Prostate gland (tissue), 2 donors: ENCODE measurements at places on chromosomes 6 and 20. TPM values are rescaled to one million over a fixed set of nuclear protein-coding genes. Genes with fewer than 3 reads are reported as not detected.
A peak's percentile ranks its signal among the peaks of the same experiment; 100 is the strongest.

- no peaks in the 10 kb centered on the region for H3K4me1 ChIP-seq
- no peak for DNase-seq
- no peaks in the 10 kb centered on the region for H3K36me3 ChIP-seq
- H3K4me3 ChIP-seq: no peak overlapping the region
- no peaks in the 10 kb centered on the region for H3K27me3 ChIP-seq
- H3K27ac ChIP-seq: no peak overlapping the region
Observed at GRCh38 chr20:53809217-53809616, 215.6 kb upstream of the ZNF217 start.

DNA sequence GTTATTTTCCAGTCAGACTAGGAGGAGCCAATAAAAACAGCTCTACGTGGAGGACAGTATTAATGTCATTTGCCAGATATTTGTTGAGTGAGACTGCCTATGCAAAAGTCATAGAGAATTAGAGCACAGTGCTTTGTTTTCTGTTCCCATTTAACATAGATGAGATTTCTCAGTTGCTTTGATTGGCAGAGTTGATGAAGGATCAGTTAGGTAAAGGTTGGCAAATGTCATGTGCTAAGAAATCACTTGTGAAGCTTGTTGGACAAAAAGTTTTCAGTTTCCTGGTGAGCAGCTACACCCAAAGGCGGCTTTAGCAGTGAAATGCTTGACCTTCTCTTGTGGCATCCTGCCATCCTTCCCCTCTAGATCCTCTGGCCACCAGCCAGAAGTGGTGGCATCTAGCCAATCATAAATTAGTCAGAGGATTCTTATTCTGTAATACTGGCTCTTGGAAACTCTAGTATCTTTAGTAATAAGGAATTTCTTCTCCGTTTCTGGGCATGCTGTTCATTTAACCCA, 37.0 kb downstream of the BCKDHB start:
- no peak overlapping the region for H3K4me3 ChIP-seq
- no peaks in the 10 kb centered on the region for H3K27me3 ChIP-seq
- H3K27ac ChIP-seq: no peak overlapping the region
- DNase-seq: peak; percentile 30
- H3K4me1 ChIP-seq: no peaks in the 10 kb centered on the region

DNA sequence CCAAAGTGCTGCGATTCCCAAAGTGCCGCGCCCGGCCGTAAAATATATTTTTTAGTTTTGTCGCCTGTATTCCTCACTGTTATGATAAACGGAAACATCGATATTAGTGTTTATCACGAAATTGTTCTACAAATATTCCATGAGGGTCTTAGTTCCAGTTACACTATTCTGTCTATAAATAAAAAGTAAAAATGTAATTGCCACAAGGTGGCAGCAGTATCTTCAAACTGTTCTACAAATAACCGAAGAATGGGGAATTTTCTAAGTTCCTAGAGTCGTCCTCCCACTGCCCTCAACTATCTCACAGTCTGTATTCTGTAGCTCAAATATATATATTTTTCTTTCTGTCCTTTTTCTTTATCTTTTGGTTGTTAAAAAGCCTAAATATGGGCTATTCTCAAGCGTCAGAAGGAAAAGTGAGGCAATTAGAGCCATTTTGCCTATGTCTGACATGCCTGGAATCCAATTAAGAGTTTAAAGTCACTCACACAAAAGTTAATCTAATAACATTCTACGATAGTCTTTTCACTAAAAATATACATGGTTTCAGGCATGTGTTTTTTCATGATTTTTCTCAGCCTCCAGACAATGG, 14.2 kb upstream of the FAM162B start:
- H3K27ac ChIP-seq: no peak overlapping the region
- H3K27me3 ChIP-seq: no peaks in the 10 kb centered on the region
- no peaks in the 10 kb centered on the region for H3K4me1 ChIP-seq
- no peaks in the 10 kb centered on the region for H3K36me3 ChIP-seq

DNA sequence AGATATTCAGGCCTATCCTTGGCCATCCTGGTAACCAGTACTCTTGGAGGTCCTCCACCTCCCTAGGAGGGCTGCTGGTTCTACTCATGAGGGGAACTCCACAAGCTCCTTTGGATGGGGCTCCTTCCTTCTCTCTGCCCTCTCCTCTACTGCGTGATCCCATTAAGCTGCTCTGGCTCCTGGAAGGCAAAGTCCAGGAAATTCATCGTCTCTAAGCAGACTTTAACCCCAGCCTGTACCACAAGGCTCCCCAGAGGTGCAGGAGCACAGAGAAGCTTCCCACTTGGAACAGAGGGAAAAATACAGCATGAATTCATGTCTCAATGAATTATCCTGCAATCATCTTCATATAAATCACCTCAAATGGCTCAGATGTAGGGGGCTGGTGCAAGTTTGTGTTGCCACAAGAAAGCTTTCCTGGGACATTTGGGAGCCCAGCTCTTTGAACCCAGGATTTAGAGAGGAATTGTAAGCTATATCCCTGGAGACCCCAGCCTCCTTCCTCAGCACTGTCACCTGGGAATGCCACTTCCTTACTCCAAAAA, 355.4 kb downstream of the CDC5L start:
- H3K4me3 ChIP-seq: no peak overlapping the region
- DNase-seq: no peak
- H3K36me3 ChIP-seq: no peaks in the 10 kb centered on the region

GRIK2 gene
- total RNA-seq: 15.7 TPM

BRD2 gene
- total RNA-seq: 252 TPM
